Activated T-helper 1 cell treated with anti-CD3 and anti-CD28 coated beads, Interleukin-12 subunit alpha, Interleukin-12 subunit beta, Interleukin-2, Interleukin-4 antibody, amounts not matched to agents 30 ng/mL and 10 ng/mL and 1 ng/mL, durations not matched to agents 14 hours and 24 hours and 36 hours (primary cell): ENCODE measurements at places on chromosomes 3 and 15.

DNA sequence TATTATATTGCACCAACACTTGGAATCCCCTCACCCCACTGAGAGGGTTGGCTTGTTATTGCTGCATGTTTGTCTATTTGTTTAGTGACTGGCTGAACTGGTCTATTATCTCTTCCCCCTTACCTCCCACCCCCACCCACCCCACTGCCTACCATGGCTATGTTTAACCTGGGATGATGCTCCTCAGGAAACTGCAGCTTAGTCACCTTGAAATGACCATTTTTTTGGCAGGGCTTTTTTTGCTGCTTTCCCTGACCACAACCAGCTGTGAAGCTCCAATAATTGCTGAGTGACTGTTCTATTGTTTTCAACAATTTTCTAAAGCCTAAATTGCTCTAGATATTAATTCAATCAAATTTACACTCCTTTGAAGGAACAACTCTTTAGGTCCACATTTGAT lies 137.9 kb upstream of the CADM2 start:
- H3K27me3 ChIP-seq, result no peaks in the 10 kb centered on the region
- H3K27ac ChIP-seq, result no peak overlapping the region
- DNase-seq, result no peak

GRCh38 chr15:100694381-100695021 lies 92.1 kb downstream of the ASB7 start:
- H3K27me3 ChIP-seq, result peaks cover 15% of the 10 kb centered on the region
- H3K27ac ChIP-seq, result no peak overlapping the region
- no peak overlapping the region for H3K4me3 ChIP-seq
- H3K4me1 ChIP-seq, result no peaks in the 10 kb centered on the region
- DNase-seq, result no peak

GRCh38 chr3:150147776-150148175 lies 177.1 kb upstream of the PFN2 start:
- no peak overlapping the region for H3K27ac ChIP-seq
- peaks cover 6% of the 10 kb centered on the region for H3K27me3 ChIP-seq
- no peaks in the 10 kb centered on the region for H3K36me3 ChIP-seq
- no peaks in the 10 kb centered on the region for H3K4me1 ChIP-seq
- H3K4me3 ChIP-seq, result no peak overlapping the region
- no peak for DNase-seq

DNA sequence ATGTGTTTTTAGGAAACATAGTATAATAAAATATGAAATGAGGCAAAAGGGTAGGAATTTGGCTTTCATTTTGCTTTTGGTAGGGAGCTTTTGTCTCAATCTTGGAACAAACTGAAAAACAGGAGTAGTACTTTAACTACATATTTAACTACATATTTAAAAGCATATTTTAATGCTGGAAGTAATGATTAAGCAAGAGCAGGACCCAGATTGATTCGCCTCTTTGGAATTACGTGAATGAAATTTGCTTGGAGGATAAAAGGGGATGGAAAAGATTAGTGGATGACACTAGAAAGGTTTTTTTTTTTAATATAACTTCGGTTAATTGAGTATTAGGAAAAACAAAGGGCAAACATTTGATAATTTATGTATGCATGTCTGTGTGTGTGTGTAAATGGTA lies 11.2 kb upstream of the TMEM212 start:
- no peaks in the 10 kb centered on the region for H3K36me3 ChIP-seq
- H3K27me3 ChIP-seq, result peaks cover 23% of the 10 kb centered on the region
- no peak for DNase-seq
- H3K4me1 ChIP-seq, result peaks cover 5% of the 10 kb centered on the region
- no peak overlapping the region for H3K4me3 ChIP-seq
- no peak overlapping the region for H3K27ac ChIP-seq

GRCh38 chr15:44183363-44183762 lies 11.7 kb downstream of the FRMD5 start:
- H3K4me3 ChIP-seq, result no peak overlapping the region
- no peaks in the 10 kb centered on the region for H3K4me1 ChIP-seq
- DNase-seq, result no peak
- peaks cover 9% of the 10 kb centered on the region for H3K27me3 ChIP-seq
- no peak overlapping the region for H3K27ac ChIP-seq

DNA sequence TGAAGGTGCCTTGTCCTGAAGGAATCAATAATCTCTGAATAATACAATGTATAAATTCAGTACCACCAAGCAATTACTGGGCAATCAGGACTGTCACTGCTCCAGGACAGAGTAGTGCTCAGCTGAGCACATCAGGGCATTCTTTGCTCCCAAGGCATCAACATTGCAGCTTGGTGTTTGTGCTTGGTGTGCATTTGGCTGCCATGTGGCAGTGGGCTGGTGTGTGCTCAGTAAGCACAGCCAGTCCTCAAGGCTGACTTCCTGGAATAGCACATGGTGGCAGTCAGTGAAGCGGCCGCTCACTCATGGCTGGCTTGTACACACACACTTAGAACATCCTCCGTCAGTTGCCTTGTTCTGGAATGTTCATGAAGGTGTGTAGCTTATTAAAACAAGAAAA lies 217.0 kb downstream of the EPHB1 start:
- H3K27me3 ChIP-seq, result no peaks in the 10 kb centered on the region
- no peak for DNase-seq
- H3K4me1 ChIP-seq, result no peaks in the 10 kb centered on the region
- H3K27ac ChIP-seq, result no peak overlapping the region

DNA sequence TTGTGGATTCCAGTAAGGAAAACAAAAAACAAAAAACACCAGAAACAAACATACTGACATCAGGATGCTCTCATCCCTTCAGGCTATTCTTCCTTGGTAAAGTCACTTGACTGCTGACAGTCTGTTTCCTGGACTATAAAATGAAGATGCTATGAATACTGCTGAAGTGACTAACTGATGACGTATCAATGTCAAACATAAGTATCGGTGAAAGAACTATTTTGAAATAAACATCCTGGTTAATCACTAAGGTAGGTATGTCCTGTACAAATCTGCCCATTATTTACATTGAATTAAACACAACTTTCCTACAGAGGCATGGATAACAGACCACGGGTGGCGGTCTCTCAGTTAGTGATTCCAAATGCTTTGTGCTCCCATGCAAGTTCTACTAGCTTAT lies 45.9 kb downstream of the CHAC1 start:
- peaks cover 8% of the 10 kb centered on the region for H3K4me1 ChIP-seq
- H3K4me3 ChIP-seq, result no peak overlapping the region
- DNase-seq, result no peak
- H3K36me3 ChIP-seq, result peaks cover 32% of the 10 kb centered on the region

DNA sequence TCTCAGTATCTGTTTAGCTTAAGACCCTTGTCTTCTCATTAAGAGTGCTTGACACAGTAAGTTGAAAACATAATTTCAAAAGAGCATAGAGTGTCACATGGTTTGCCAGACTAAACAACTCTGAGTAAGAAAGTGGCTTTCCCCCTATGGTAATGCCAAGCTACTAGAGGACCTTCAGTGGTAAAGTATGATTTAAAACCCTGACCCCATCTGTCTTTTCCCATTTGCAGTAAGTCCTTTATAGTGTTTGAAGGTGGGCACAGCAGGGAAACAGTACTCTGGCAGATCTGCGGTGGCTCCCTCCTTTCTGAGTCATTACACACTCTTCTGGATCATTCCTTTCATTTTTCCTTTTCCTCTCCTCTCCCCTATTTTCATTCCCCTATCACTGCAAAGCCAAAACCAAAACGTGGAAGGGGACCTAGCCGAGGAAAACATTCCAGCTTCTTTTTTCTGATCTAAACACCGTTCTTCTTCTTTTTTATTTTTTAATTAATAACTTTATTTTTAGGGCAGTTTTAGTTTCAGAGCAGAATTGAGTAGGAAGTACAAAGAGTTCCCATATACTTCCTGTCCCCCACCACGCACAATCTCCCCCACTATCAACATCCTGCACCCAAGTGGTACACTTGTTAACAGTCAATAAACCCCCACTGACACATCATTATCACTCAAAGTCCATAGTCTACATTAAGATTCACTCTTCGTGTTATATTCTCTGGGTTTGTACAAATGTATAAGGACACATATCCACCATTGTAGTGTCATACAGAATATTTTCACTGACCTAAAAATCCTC lies 74.7 kb downstream of the PPARG start:
- no peak for DNase-seq
- H3K4me3 ChIP-seq, result no peak overlapping the region
- no peak overlapping the region for H3K27ac ChIP-seq
- H3K36me3 ChIP-seq, result no peaks in the 10 kb centered on the region
- peaks cover 2% of the 10 kb centered on the region for H3K27me3 ChIP-seq

GRCh38 chr15:40279437-40280141 lies 3.3 kb downstream of the ANKRD63 start:
- no peak overlapping the region for H3K27ac ChIP-seq
- H3K36me3 ChIP-seq, result peaks cover 6% of the 10 kb centered on the region
- H3K4me1 ChIP-seq, result peaks cover 5% of the 10 kb centered on the region
- peaks cover 57% of the 10 kb centered on the region for H3K27me3 ChIP-seq
- DNase-seq, result peak; percentile 60

DNA sequence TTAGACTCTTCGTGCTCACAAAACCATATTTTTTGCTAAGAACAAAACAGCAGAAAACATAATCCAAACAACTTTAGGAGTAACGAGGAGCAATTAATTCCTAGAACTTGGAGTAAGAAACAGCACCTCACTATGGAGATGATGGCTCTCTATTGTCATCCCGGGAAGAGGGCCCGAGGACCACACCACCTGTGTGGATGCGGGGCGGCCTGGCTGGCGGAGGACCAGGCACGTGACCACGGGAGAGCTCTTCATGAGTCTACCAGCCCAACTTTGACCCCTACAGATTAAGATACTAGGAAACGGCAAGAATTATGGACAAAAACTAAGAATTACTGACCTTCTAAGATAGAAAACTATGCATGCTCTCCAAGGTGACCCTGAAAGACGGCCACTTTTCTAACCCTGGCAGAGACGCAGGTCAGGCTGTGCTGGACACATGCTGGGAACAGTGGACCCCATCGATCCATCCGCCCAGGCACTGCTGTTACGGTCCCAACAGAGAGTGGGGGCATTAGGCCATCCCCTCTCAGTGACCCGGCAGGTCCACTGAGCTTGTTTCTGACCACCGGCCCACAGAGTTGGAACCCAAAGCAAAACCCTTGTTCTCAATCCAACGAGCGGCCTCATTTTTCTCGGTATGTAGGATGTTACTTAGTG lies 13.1 kb upstream of the OCA2 start:
- H3K27ac ChIP-seq, result no peak overlapping the region
- no peaks in the 10 kb centered on the region for H3K4me1 ChIP-seq
- no peak overlapping the region for H3K4me3 ChIP-seq
- H3K36me3 ChIP-seq, result peaks cover 13% of the 10 kb centered on the region
- peaks cover 7% of the 10 kb centered on the region for H3K27me3 ChIP-seq

DNA sequence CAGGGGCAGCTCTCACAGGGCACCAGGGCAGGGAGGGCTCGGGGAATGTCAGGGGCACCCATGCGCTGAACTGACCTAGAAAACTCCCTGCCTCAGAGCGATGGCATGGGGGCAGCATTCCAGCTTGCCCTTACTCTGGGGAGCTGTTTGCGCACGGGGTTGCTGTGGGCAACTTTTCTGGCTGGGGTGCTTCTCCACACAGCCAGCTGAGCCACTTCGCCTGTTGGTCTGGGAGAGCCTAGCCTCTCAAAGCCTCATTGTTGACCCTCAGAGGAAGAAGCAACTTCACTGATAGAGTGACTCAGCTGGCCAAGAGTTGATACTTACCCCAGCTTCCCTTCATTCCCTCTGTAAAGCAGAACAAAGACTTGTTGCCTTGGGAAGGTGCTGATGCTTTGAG lies 42.6 kb upstream of the MRPS22 start:
- peaks cover 2% of the 10 kb centered on the region for H3K27me3 ChIP-seq
- no peak for DNase-seq
- H3K4me3 ChIP-seq, result no peak overlapping the region
- peaks cover 11% of the 10 kb centered on the region for H3K4me1 ChIP-seq
- H3K36me3 ChIP-seq, result no peaks in the 10 kb centered on the region

DNA sequence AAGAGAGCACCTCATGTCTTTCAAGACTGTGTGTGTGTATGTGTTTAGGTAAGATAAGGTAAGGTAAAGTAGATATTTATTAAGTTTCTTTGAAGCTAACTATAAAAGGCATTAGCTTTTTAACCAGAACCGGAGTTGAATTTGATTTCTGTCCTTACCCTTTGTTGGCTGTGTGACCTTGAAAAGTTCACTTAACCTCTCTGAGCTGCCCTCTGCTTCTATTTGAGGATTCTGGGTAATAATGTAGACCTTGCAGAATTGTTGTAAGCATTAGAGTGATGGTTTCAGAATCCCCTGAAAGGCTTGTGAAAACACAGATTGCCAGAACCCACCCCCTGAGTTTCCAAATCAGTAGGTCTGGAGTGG lies 21.6 kb upstream of the SACM1L start:
- DNase-seq, result no peak
- H3K4me1 ChIP-seq, result peaks cover 55% of the 10 kb centered on the region
- no peaks in the 10 kb centered on the region for H3K27me3 ChIP-seq
- H3K4me3 ChIP-seq, result peak overlapping the region; percentile 27

GRCh38 chr15:68635141-68635540 lies 56.3 kb downstream of the CORO2B start:
- peaks cover 4% of the 10 kb centered on the region for H3K27me3 ChIP-seq
- no peak for DNase-seq
- H3K36me3 ChIP-seq, result no peaks in the 10 kb centered on the region
- H3K27ac ChIP-seq, result no peak overlapping the region

GRCh38 chr3:6504347-6504746 lies 356.6 kb upstream of the GRM7 start:
- no peaks in the 10 kb centered on the region for H3K27me3 ChIP-seq
- H3K4me3 ChIP-seq, result no peak overlapping the region
- DNase-seq, result no peak

GRCh38 chr3:18044971-18045880 lies 302.8 kb upstream of the TBC1D5 start:
- H3K27me3 ChIP-seq, result peaks cover 6% of the 10 kb centered on the region
- no peak overlapping the region for H3K4me3 ChIP-seq
- H3K36me3 ChIP-seq, result no peaks in the 10 kb centered on the region
- H3K4me1 ChIP-seq, result no peaks in the 10 kb centered on the region
- no peak for DNase-seq
- H3K27ac ChIP-seq, result no peak overlapping the region

- peaks cover 48% of the 10 kb centered on the region for H3K4me1 ChIP-seq
- peaks cover 10% of the 10 kb centered on the region for H3K36me3 ChIP-seq
- no peak for DNase-seq
- H3K4me3 ChIP-seq, result no peak overlapping the region
Measured at GRCh38 chr15:78071383-78071782, 6.1 kb downstream of the TBC1D2B start.

- no peak overlapping the region for H3K27ac ChIP-seq
- no peaks in the 10 kb centered on the region for H3K4me1 ChIP-seq
- H3K27me3 ChIP-seq, result no peaks in the 10 kb centered on the region
Measured at GRCh38 chr3:157888040-157888439, 218.2 kb downstream of the SHOX2 start.

GRCh38 chr3:114756506-114757279 lies 390.4 kb downstream of the ZBTB20 start:
- no peak overlapping the region for H3K4me3 ChIP-seq
- no peak for DNase-seq
- no peaks in the 10 kb centered on the region for H3K27me3 ChIP-seq
- H3K4me1 ChIP-seq, result no peaks in the 10 kb centered on the region
- H3K27ac ChIP-seq, result no peak overlapping the region

DNA sequence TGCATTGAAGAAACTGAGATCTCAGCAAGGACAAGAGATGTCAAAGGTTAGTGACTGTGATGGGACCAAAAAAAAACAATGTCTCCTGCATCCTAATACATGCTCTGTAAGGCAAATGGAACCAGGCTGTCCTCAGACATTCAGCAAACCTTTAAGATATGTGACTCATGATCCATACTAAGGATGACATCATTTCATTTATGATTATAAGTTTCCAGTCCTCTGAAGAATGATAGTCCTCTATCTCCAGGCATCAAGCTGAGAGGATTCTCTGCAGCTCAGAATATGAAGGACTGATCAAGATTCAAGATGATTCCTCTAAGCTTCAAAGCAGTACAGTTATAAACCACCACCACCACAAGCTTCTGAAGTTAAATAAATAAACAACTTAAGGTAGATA lies 47.6 kb downstream of the SSR3 start:
- H3K4me3 ChIP-seq, result no peak overlapping the region
- no peak overlapping the region for H3K27ac ChIP-seq
- DNase-seq, result no peak
- peaks cover 9% of the 10 kb centered on the region for H3K4me1 ChIP-seq
- H3K36me3 ChIP-seq, result no peaks in the 10 kb centered on the region
- H3K27me3 ChIP-seq, result peaks cover 33% of the 10 kb centered on the region
